ENCODE measurements at places on chromosomes 6 and 20.

- DNase-seq: no peak
These were observed 33.1 kb downstream of the E2F3 start for GRCh38 chr6:20434766-20435165.

- no peak for DNase-seq
These were observed 29.2 kb downstream of the RIMS4 start for GRCh38 chr20:44781118-44781517.

DNA sequence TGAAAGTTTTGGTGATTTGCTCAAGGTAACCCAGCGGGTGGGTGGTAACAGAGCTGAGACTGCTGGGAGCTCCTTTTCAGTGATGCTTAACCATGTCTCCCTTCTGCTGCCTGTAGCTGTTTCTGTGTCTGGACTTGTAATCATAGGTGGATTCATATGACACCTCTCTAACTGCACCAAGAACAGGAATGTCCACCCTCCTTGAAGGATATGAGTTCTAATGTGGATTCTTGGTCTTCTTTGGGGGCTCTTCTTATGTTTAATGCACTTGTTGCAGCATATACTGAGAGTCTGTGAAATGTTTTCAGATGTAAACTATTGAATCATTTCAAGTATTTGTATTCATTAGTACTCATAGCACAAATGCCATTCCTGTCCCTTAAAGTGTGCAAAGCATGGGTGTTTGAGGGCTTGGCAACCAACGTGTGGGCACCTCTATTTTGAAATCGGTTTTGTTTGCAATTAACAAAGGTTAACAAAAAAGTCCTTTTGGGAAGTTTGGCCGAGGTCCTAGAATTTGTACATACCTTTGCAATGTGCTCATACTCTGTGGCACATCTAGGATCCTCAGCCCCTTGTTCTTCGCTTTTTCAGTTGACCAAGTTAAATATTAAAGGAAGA, 138.0 kb downstream of the SOX4 start:
- DNase-seq: no peak

DNA sequence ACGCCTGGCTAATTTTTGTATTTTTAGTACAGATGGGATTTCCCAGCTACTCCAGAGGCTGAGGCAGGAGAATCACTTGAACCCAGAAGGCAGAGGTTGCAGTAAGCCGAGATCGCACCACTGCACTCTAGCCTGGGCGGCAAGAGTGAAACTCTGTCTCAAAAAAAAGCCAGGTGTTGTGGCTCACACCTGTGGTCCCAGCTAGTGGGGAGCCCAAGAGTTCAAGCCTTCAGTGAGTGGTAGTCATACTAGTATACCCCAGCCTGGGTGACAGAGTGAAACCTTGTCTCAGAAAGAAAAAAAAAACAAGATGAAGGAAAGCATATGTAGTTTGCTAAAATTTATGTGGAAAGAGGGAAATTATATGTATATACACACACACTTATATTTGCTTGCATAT, 20.0 kb upstream of the POU5F1 start:
- no peak for DNase-seq

Measured in stimulated activated CD4-positive, alpha-beta T cell treated with anti-CD3 and anti-CD28 coated beads, Interleukin-1b, Interleukin-23, amount 100 ng/mL, for 24 hours (primary cell).